Stimulated activated CD8-positive, alpha-beta memory T cell treated with anti-CD3 and anti-CD28 coated beads, Interleukin-4, amount 100 ng/mL, for 1 hour (primary cell): ENCODE measurements at places on chromosomes 11 and 22.

DNA sequence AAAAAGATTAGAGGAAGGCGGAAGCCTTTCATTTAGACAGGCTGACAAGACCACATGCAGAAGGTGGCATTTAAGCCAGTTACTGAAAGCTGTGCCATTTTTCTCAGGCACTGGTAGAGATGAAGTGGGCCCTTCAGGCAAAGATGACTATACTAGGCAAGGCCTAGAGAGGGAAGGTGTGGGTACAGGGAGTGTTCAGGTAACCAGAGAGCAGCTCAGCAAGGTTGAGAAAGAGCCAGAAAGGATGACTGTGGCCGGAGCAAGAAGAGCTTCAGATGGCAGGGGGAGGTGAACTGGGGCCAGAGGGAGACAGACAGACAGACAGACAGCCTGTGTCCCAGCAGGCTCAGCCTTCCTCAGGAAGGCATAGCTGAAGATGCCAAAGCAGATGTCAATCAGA lies 88.1 kb upstream of the NARS2 start:
- DNase-seq = no peak

DNA sequence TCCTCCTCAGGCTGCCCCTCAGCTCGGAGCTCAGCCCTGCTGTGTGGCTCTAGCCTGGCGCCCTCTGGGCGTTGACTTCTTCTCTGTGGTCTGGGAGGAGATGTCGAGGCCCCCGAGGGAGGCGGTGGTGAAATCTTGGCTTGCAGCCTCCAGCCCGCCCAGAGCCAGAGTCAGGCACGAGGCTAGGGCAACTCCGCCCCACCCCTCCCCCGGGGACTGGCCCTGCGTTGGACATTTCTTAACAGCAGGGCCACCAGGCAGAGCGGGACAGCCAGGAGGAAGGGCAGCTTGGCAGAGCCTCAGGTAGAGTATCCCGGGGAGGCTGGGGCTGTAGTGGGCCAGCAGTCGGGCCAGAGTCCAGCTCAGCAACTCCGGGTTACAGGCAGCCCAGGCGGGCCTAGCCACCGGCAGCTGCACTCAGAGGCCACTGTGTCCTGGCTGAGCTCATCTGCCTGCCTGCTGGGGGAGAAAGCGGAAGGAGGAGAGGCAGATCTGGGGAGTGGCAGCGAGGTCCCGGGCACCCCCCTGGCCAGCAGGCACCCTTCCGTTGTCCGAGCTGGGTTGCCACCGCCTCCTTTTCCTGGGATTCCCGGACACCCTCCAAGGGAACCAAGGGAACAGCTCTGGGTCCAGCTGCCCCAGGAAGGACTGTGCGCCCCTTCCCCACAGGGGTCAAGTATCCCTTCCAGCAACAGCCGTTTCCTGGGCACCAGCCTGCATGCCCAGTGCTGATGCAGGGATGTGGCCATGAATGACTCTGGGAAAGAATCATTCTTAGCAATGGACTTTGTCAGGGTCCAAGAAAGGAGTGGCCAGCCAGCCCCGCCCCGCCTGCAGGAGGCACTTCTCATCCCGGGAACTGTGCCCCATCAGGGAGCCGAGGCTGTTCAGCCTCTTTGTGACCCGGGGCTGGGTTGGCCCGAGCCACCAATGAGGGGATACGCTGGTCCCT lies at the start of gene ALDH3B1:
TSS of gene ALDH3B1 (plus strand) at position 238 of the 952 bp plus-strand sequence. CDS start 4,971 bp downstream, outside the sequence.
- DNase-seq = no peak

GRCh38 chr22:47533961-47534803 lies 771.7 kb downstream of the TBC1D22A start:
- DNase-seq = no peak

DNA sequence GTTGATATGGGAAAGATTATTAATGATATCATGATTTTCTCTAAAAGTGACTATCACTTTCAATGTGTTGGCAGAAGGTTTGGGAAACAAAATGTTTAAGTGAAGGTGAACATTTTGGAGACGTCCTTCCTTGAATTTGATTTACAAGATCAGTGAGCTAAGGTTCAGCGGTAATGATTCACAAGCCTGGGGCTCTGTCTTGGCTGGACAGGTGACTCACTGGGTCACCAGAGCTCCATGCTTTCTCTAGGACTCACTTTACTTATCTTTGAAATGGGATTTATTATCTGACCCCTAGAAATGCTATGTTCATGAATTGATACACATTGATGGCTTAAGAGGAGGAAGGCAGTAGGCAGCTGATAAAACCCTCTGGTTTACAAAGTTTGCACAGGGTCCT lies 437.5 kb downstream of the NTM start:
- no peak for DNase-seq

GRCh38 chr11:68999093-68999747 lies 13.8 kb downstream of the MRGPRF start:
- no peak for DNase-seq

GRCh38 chr11:121499405-121499804 lies 46.6 kb upstream of the SORL1-AS1 start:
- no peak for DNase-seq

GRCh38 chr22:26763633-26764361 lies 106.4 kb downstream of the MIAT start:
- DNase-seq = no peak

DNA sequence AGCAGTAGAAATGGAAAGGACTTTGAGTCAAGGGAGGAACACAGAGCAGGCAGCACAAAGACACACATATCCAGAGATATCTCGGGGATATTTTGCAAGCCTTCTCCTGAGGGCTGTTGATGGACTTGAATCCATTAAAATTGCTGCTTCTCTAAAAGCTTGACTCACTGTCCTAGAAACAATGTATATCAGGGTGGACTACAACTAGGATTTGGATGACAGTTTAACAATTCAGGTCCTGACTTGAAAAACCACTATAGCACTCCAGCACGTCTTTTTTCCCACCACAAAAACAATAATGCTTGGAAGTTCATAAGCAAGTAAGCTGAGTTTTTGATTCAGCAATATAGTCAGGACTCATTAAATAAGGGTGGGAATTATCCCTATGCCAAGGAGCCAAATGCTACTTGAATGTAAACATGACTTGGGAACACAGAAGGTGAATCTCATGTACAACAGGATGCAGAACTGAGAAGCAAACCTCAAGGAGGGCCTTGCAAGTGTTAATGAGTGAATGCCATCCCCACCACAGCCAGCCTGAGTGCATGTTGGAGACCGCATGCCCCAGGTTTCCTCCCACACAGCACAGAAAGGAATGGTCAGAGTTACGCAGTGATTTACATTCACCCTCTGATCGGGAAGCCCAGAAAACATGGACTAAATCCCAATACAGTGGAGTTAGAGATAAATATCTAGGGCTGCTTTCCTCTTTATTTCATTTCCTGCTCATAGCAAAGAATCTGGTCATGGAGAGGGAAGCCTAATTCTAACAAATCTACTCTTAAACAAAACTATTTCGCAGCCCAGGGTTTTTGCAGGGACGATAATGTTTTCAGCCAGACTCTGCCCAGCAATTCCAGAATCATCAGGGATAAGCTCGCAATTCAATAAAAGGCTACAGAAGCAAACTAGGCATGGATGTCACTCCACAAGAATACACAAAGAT lies 98.4 kb upstream of the OR9G4 start:
- DNase-seq = no peak

DNA sequence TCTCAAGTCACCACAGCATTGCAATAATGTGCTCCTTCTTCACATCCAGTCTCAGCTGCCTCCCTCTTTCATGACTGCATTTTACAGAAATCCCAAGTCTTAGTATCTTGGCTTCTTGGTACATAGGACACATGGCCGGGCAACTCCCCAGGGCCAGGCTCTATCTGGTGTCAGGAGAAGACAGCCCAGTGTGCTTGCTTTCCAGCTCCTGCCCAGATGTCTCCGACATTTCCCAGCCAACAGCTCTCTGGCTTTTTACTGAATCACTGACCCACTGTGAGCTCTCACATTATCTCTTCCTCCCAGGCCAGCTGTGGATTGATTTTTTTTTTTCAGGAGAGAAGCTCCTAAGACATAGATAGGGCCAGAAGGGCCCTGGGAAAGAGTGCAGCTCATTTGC lies 346.0 kb upstream of the C11orf87 start:
- no peak for DNase-seq

GRCh38 chr11:10701982-10702381 lies 8.4 kb upstream of the IRAG1 start:
- no peak for DNase-seq

DNA sequence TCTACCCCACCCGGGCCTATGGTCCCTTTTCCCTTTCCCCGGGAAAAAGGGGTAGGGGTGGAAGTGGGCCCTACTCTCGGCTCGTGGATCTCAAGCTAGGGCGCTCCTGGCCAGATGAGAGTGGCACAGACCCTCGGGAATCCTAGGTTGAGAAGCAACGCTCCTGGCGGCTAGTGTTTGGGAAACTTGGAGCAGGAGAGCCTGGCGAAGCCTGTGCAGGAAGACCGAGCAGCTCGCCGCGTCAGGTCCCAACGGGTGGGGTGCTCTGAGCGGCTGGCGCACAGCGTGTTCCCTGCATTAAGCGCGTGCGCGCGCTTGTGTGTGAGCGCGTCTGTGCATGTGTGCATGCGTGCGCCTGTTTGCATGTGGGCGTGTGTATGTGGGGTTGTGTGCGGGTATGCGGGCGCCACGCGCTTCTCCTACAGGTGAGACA lies 7.1 kb upstream of the FLI1 start:
- no peak for DNase-seq

- peak; percentile 63 for DNase-seq
Observed at GRCh38 chr11:116791002-116791812, 472 bp downstream of the APOA5 start.

- no peak for DNase-seq
Observed at GRCh38 chr11:128865490-128865889, 1.6 kb downstream of the KCNJ1 start.

GRCh38 chr22:30430933-30431332 lies 5.4 kb downstream of the MTFP1 start:
- no peak for DNase-seq

DNA sequence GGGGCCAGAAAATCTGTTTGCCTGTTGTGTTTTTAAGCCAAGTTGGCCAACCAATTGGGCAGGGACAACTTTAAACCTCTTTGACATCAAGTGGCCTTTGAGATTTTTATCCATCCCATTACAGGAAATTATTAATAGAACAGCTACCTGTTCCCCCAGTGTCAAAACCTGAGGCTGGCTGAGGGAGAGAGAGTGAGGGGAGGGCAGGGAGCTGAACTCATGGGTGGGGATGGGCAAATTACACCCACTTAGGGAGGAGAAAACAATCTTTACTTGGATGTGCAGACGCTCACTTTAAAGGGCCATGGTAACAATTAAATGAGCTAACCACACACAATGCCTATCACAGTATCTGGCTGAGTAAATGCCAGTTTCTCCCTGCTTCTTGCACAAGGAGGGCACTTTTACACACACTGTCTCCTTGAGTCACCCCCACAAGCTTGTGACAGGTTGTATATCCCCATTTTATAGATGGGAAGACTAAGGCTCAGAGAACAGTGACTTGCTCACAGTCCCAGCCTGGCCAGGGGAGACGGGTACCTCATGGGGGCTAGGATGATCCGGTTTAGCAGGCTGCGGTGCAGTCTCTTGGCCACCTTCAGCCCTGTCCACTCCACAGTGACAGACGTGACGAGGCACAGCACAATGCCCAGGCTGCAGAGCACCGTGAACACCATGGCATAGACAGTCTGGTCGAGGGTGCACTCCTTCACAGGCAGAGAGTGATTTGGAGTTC lies 17.8 kb upstream of the KCNJ11 start:
- DNase-seq = no peak

- no peak for DNase-seq
Observed at GRCh38 chr11:12680246-12680939, 6.2 kb downstream of the TEAD1 start.

- no peak for DNase-seq
Observed at GRCh38 chr11:73147771-73148681, 5.9 kb upstream of the FCHSD2 start.

GRCh38 chr11:2138431-2139122 lies 612 bp downstream of the IGF2 start:
- DNase-seq = no peak

DNA sequence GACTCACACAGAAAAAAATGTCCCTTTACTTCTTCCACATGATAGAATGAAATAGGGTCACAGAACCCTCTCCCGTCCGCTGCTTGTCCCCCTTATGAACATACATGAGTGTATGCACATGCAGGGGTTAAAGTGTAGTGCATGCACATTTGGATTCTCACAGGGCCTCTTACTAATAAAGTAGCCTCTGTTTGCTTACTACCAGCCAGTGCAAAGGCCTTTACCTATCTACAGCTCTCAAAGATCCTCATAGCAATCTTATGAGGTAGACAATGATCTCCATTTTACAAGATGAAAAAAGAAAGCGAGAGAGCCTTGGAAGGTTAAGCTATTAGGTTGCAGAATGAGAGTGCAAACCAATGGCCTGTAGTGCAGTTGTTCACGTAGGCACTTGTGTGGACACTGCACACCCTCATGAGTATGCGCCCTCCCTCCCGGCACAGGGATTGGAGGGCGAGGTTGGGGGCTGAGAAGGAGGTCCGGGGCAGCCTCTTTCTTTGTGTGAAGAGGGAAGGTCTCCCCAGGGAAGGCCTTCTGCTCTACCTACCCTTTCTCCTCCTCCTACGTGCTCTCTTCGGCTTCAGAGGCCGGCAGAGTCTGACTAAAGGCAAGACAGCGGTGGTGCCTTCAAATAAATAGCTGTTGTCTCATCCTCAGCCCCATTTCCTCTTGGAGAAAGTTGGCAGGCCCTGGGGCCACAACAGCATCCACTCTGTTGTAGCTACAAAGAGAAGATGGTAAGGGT lies 91.3 kb downstream of the CEP164 start:
- no peak for DNase-seq

DNA sequence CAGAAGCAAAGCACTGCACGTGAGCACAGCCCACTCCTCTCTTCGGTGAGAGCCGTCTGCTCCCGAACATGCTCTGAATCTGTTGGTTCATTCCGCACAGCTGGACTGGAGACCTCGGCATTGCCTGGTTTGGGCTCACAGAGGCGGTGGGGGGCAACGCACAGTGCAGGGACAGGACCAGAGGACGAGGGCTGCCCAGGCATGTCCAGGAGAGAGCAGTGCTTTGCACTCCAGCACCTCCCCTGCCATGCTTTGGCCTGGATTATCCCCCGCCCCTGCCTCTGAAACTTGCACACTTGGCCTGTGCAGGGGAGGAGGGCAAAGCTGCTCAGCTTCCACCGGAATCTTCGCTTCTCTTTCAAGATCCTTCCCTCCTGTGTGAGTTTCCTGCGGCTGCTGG lies 536.5 kb downstream of the BRD1 start:
- no peak for DNase-seq

GRCh38 chr11:80096736-80097135 lies 655.9 kb upstream of the TENM4 start:
- no peak for DNase-seq

GRCh38 chr11:16814410-16815046 lies 76.1 kb downstream of the C11orf58 start:
- DNase-seq = no peak

- DNase-seq = no peak
Observed at GRCh38 chr22:36884349-36885158, 23.7 kb downstream of the NCF4 start.

GRCh38 chr11:121071846-121072450 lies 29.1 kb upstream of the TECTA start:
- no peak for DNase-seq

- no peak for DNase-seq
Observed at GRCh38 chr11:9853929-9854552, 190.2 kb downstream of the SWAP70 start.

GRCh38 chr11:36233204-36233603 lies 56.0 kb downstream of the COMMD9 start:
- no peak for DNase-seq

GRCh38 chr11:20596205-20597153 lies 2.9 kb upstream of the SLC6A5 start:
- DNase-seq = no peak

- DNase-seq = no peak
Observed at GRCh38 chr11:47478651-47479329, 29.9 kb upstream of the RAPSN start.
